ENCODE measurements at places on chromosomes 11 and 22.

DNA sequence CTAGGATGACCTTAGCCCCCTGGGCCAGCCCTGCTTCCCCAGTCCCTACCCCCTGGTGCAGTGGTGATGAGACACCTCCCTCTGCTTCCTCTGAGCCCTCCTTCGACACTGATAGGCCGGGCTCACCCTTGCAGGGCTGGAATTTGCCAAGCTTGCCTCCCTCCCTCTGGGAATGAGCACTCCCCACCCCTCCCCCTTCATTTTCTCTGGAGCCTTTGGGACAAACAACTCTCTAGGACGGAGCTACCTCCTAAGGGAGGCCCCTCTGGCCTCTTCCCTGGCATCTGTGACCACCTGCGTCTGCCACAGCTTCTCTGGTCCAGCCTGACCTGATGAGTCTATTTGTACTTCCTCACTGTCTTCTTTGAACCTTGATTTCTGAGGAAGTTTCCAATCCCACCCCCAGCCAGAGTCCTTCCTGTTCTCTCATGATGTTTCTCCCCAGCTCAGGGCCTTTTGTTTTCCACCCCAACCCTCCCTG is 53.3 kb upstream of the ADA2 start:
- DNase-seq = no peak

DNA sequence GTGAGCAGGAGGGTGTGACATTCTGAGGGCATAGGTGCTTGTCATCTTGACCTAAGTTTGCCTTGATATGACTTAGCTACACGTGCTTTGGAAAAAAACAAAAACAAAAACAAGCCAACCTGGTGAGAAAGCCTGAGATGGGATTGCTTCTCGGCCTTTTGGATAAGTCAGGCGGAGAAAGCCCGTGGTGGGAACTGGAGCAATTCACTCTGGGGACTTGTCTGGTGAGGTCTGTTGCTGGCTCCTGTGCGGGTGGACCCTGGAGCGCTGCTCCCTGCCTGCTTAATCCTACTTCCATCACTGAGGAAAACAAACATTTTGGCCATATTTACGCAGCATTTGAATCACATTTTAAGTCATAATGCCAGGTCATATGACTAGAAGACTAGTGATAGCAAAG is 100.3 kb downstream of the SNX19 start:
- DNase-seq = no peak

DNA sequence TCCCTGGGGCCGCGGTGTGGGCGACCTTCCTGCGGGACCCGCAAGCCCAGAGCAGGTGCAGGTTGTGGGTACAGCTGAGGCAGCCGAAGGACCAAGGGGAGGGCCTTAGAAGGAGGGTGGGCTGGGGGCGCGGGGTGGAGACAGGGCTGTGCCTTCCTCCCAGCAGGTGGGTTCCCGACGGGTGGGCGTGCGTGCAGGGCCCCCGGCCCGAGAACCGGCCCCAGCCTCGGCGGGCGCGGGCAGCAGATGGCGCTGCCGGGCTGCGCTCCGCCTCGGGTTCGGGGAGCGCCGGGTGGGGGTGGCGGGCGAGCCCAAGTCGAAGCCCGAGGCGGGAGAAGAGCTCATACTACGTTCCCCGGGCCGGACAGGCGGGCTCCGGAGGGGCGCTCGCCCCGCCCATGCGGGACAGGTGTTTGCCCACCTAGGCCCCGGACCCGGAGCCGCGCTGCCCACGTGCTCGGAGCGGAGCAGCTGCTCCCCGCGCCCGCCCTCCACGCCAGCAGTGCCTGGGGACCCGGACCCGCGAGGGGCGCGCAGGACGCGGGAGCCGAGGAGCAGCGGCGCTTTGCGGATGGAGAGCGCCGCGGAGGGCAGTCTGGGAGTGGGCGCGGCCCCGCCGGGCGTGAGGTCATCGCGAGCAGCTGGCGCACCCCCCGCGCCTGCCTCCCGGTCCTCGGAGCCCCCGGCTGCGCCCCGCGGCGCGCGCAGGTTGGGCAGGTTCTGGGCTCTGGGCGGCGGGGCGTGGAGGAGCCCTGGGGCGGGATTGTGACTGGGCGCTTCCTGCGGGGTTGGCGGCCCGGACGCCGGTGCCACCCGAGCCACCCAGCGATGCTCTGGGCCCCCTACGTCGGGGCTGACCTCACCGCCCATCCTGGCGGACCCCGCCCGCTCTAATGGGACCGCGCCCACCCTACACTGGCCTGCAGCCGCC is 25.3 kb downstream of the DUSP8 start:
- DNase-seq = no peak

GRCh38 chr11:117869604-117870003 is 6.9 kb downstream of the FXYD6 start:
- no peak for DNase-seq

DNA sequence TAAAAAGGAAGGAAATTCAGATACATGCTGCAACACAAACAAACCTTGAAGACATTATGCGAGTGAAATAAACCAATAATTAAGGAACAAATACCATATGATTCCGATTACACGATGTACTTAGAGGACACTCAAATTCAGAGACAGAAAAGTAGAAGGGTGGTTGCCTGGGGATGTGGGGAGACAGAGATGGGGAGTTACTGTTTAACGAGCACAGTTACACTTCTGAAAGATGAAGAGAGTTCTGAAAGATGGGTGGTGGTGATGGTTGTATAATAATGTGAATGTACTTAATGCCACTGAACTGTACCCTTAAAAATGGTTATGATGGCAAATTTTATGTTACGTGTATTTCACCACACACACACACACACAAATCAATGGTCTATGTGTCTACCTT is 14.7 kb downstream of the ZBTB44 start:
- no peak for DNase-seq

- no peak for DNase-seq
These were observed 66.0 kb downstream of the WNT7B start for GRCh38 chr22:45910928-45911467.

- no peak for DNase-seq
These were observed 12.6 kb downstream of the PRDM11 start for GRCh38 chr11:45158891-45159605.

GRCh38 chr11:75421035-75421602 is 11.9 kb downstream of the KLHL35 start:
- DNase-seq = no peak

GRCh38 chr11:61827571-61828378 is at the start of gene FADS2:
TSS of gene FADS2 (plus strand) at chr11:61828300. CDS start at chr11:61828391, 91 bp downstream.
- DNase-seq = peak; percentile 89

- no peak for DNase-seq
These were observed 8.4 kb downstream of the XBP1 start for GRCh38 chr22:28791841-28792490.

- no peak for DNase-seq
These were observed 558.1 kb downstream of the INSC start for GRCh38 chr11:15672825-15673224.

DNA sequence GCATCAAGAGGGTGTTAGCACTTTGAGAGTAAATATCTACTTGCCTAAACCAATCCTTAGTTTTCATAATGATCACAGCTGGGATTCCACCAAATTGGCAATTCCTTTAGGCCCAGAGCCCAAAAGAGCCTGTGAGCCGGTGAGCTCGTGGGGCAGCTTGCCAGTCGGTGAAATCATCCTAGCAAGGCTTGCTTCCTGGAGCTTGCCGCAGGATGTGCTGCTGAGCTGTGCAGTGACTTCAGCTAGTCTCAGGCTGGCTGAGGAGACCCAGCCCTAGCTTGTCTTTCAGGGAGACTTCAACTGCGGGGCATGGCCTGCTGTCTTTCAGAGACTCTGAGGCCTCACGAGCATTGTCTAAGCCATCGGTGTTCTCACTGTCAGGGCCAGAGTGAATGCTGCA is 73.6 kb upstream of the SUSD2 start:
- DNase-seq = no peak

DNA sequence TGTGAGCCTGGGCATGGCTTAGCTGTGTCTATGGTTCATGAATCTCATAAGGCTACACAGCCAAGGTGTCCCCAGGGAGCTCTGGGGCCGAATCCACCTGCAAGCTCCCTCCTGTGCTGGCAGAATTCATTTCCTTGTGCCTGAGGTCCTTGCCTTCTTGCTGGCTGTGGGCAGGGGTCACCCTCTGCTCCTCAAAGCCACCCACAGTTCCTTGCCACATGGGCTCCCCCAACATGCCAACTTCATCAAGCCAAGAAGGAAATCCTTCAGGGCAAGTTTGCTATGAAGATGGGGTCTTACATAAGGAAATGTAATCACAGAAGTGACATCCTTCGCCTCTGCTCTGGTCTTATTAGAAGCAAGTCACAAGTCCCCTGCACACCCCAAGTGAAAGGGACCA is 24.8 kb downstream of the LARGE1 start:
- no peak for DNase-seq

DNA sequence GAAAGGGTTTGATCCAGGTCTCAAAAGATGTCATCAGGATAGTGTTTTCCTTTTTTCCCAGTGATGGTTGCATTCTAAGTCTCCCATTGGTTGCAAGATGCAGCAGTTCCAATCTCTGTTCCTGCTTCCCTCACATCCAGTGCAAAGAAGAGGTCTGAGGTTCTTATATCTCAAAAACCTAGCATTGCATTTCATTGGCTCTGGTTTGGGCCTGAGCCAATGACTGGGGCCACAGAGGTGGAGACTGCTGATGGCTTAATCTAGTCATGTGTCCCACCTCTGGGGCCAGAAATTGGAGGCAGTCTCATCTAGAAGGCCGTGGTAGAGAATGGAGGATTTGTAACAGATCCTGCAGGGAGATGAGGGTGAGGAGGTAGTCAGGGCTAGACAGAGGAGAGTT is 13.2 kb upstream of the MICAL2 start:
- no peak for DNase-seq

DNA sequence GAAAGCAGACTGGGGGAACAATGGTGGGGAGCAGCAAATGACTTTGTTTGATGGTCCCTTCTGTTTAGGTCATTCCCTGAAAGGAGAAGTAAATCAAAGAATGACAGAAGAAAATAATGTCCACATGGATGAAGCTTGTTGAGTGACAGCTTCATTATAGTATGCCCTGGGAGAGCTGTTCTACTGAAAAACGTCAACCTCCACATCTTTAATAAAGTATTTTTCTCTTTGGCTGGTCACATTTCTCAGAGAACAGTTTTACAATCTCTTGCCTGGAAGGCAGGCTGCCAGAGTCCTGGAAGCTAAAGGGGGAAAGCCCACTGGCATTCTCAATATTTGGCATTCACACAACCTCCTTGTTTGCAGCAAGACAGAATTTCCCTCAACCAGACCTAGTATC is 287.9 kb downstream of the SWAP70 start:
- DNase-seq = no peak

- no peak for DNase-seq
These were observed 290.7 kb downstream of the NTM start for GRCh38 chr11:131661132-131661531.

DNA sequence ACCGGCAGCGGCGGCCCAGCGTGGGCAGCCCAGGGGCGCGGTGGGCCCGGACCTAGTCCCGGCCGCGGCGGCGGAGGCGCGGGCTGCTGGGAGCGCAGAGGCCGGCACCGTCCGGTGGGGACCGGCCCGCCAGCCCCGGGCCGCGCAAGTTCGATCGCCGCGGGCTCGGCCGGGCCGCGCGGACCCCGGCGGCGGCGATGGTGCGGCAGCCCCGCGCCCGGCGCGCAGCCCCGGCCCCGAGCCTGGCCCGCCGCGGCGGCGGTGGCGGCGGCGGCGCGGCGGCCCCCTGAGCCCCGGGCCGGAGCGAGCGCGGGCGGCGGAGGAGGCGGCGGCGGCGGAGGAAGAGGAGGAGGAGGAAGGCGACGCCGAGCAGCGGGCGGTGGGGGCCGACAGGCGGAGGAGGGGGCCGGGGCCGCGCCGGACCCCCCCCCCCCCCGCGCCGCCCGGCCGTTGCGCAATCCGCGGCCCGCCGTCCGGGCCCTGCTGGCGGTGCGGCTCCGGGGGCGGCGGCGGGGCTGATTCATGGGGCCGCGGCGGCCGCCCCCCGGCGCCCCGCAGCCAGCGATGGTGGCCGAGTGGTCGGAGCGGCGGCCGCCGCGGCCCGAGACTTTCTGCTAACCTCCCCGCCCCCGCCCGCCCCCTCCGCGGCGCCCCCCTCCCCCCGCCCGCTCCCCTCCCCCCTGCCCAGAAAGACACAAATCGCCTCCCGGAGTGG is 1251.9 kb downstream of the BRD1 start:
- DNase-seq = no peak

GRCh38 chr11:96130061-96130620 is 206.2 kb upstream of the MTMR2 start:
- no peak for DNase-seq

DNA sequence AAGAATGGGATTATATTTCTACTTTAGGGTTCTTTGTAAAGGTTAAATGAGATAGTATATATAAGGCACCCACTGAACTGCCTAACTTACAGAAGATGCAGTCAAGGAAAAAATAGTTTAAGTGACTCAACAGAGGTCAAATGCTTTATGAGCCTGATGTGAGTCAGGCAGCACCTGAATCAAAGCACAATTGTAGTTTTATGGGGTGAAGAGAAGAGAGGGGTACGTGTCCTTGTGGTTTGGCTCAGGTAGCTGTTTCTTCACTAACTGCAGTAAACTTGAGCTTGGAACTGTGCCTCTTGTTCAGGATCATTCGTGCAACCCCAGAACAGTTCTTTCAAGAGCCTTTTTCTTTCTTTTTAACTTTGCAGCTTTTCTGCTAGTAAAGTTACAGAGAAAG is 125.2 kb upstream of the SPON1 start:
- no peak for DNase-seq

DNA sequence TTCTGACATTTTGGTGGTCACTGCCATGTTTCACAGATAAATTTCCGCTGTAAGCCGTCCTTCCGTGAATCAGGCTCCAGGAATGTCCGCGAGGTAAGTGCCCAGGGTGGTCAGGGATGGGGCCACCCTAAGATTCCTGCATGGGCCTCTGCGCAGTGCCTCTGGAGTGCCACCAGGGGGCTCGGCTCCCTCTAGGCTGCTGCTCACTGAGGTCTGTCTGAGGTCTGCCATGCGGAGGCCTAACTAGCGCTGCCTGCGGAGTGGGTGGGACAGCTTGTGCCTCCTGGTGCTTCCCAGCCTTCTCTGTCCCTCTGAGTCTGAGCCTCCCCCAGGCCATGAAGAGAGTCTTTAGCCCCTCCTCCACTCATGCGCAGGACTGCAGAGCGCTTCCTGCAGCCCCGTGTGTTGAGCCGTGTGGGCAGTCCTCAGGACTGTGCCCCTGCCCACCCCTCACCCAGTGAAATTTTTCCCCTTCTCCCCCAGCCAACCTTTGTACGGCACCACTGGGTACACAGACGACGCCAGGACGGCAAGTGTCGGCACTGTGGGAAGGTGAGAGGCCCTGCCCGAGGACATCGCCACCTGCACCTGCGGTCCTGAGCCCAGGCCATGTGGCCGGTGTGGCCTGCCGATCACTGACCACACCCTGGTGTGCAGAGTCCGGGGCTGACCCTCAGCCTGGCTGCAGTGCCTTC is 11.9 kb upstream of the MDK start:
- no peak for DNase-seq

GRCh38 chr11:7555052-7555699 is 41.4 kb downstream of the PPFIBP2 start:
- DNase-seq = no peak

- no peak for DNase-seq
These were observed at the start of gene CRYAB for GRCh38 chr11:111911563-111912401. TSS of gene CRYAB (minus strand) at chr11:111911770. CDS start at chr11:111911724, 46 bp downstream.

Data from NCI-H1436 treated with DMSO at 0.1 percent for 48 hours (cell line).